ENCODE measurements at places on chromosomes 1 and 21.

DNA sequence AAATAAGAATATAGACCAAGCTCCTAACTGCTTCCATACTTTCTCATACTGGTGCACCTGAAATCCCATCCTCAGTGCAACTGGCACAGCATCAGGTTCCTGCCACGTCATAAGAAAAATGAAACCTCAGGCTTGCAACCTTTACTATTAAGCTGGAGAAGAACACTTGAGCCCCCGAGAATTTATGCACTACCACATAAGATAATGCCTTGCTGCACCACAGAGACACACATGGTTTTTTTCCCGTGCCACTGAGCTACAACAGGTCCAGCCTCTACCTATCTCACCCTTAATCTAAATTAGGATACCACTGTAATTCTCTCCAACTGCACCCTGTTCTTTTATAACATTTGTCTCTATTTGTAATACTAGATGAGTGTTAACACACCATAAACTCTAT, 174.5 kb downstream of the DENND1B start:
- DNase-seq, result no peak

- DNase-seq, result no peak
Observed at GRCh38 chr1:19411612-19412011, 73.7 kb downstream of the CAPZB start.

DNA sequence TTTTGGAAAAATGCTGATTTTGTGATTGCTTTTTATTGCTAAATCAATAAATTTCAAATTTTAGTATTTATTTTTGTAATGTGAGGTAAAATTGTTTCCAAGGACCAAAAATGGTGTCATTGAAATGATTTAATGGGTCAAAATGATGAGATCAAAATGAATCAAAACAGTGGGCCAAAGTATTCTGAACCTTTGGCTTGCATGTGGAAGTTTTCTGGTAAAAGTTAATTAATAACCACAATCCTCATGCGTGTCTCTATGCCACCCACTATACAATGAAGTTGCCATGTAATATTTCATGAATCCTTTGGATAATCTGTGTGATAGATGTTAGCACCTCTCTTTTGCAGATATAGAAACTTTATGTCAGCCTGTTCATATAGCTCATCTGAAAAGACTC, 83.8 kb downstream of the PAPPA2 start:
- DNase-seq, result no peak

GRCh38 chr1:51856745-51857144, 21.8 kb downstream of the NRDC start:
- DNase-seq, result no peak

- DNase-seq, result peak; percentile 38
Observed at GRCh38 chr1:212045981-212046380, 10.4 kb downstream of the DTL start.

DNA sequence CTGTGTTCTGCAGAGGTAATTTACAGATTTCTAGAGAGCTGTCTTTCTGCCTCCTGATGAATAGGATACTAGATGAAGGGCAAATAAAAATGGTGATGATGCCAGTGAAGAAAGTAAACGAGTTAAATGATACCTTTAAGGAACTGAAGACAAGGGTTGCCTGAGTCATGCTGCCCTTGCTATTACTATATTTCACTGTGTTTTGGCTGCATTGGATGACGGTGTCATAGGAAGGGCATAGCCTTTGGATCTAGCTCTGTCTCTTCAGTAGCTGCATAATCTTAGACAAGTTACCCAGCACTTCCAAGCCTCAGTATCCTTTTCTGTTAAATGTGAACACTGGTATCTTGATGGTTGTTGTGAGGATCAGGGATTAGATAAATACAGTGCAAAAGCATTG, 131.5 kb upstream of the FGGY start:
- no peak for DNase-seq

DNA sequence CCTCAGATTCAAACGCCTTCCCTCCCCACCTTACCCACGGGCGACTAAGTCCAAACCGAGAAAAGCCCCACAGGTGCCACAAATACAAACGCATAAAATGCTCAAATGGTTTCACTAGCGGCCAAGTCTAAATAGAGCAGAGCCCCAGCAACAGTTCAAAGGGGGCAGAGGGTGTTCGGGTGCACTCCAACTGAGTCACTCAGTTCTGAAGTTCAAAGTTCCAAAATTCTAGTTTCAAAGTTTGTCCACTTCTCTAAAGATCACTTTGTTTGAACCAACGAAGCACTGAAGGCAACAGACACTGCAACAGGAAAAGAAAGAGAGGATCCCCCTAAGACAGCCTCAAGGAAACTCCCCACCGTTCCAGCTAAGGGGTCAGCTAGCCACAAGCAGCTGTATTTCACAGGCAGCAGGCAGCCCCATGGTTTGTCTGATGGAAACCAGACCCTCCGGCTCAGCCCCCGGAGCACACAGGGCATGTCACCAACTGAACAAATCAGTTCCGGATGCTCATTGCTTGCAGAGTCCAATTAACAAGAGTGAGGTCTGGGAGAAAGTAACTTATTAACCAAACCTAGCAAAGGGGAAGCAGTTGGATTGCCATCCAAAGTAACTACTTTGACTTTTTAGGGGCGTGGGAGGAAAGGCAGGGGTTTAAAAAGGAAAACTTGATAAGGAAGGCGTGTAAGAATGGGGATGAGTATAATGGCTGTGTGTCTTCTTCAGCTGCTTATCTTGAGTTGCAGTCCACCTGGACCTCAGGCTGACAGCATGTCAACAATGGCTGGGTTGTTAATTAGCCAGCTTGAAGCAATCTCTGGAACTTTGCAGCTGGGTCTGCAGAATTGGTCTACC, 1423.9 kb upstream of the PRMT6 start:
- DNase-seq, result no peak

GRCh38 chr1:13893409-13893821, 193.4 kb downstream of the PRDM2 start:
- DNase-seq, result no peak

GRCh38 chr1:50335036-50335435, 88.2 kb downstream of the DMRTA2 start:
- no peak for DNase-seq

DNA sequence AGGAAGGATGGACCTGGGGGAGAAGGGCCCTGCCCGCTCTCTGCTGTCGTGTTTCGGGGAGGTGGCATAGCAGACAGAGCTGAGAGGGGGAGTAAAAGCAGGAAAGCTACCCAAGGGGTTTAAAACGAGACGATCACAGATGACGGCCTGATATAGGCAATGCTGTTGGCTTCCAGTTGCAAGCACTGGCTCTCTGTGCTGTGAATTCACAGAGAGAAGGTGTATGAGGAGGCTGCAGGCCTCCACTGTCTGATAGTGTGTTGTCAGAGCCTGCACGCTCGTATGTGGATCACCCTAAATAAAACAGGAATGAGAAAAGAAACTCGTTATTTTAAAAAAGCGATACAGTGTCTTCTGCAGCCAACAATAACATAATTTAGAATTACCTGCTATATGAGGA, 57.4 kb downstream of the LGR6 start:
- no peak for DNase-seq

- DNase-seq, result no peak
Observed at GRCh38 chr21:42232176-42232825, 13.4 kb downstream of the ABCG1 start.

DNA sequence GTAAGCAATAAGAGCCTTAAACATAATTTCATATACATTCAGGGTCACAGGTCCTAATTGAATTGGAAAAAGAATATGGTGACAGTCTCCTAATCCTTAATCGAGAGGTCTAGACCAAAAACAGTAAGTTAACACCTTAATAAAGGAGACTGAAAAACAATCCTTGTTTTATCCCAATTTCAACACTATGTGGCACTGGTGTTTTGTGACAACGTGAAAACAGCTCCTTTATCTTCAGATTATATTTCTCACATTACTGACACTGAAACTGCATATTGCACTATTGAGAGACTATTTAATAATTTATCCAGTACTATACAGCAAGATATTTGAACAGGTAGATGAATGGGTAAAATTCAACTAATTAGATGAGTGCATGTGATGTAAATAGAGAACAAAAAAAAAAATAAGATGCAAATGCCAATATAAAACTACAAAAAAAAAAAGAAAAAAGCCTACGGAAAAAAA, 34.1 kb downstream of the TP53BP2 start:
- no peak for DNase-seq

GRCh38 chr1:15231714-15232201, 15.3 kb upstream of the FHAD1 start:
- no peak for DNase-seq

DNA sequence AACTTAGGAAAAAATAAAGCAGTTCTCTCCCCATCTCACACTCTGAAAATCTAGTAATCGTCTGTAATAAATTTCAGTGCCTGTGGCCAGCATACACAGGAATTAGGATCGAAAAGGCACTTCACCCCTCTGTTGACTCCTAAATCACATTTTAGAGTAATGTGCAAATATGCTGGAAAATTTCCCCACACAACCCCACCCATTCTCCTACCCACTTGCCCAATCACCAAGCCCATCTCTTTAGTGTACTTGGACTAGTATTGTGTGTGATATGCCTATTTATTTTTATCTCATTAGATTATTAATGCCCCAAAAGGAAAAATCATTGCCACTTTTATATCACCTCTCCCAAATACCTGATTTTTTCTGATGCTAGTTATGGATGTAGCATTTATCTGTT, 323.3 kb downstream of the ASTN1 start:
- DNase-seq, result no peak

GRCh38 chr1:86833461-86834215, 80.3 kb downstream of the SELENOF start:
- peak; percentile 45 for DNase-seq

- peak; percentile 35 for DNase-seq
Observed at GRCh38 chr1:217896490-217896889, 265.3 kb downstream of the SPATA17 start.

- no peak for DNase-seq
Observed at GRCh38 chr1:189751311-189751710, 726.4 kb downstream of the BRINP3 start.

DNA sequence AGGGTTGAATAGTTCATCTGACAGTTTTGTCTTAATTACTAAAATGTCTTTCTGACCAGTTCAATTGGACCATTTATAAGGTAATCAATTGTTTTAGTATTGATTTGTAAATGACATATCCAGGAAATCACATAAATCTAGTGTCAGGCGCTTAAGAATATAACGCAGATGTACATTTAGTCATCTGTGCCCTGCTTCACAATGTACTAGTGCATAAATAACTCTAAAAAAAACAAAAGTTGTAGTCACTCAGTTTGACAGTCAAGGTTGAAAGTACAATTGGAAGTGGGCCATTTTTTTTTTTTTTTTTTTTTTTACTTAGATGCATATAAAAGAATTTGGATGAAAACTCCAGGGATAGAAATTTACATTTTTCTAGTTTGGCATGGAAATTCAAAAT, 490.4 kb downstream of the PTPRC start:
- DNase-seq, result no peak

- no peak for DNase-seq
Observed at GRCh38 chr1:226625326-226625725, 76.8 kb downstream of the STUM start.

DNA sequence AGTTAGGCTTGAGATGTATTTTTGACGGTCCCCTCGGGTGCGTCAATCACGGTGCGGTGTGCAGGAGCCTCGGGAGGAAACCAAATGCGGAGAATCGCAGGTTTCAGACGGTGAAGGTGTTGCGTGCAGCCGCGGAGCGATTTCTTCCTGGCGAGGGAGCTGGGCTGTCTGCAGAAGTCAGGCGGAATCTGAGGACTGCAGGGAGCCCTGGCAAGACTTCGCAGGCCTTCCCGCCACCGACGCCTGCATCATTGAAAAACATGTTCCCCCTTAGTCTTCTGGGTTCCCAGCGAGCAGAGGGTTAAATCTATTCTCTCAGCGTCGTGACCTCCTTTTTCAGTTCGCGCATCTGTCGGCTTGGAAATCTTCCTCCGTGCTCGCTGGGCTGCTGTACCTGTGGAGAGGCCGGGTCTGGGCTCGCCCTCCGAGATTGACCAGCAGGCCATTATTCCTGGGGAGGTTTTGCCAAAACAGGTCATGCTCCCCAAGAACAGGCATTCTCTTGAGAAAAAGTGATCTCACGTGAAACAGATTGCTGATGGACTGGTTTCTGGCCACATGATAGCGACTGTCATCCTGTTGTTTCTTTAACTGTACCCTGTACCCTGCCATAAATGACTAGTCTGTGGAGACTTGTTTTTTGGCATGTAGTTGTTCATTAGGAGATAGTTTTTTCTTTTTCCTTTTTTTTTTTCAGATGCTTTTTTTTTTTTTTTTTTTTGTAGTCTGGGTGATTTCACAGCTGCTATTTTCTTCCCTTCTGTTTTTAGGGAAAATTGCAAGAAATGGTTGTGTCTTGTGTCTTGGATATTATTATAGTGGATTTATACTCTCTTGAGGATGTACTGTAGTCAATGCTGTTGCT, 894 bp downstream of the EPB41 start:
- DNase-seq, result no peak

All from GM04503 (cell line).